Fibroblast of skin of left quadriceps (primary cell): ENCODE measurements at places on chromosomes 3 and 15.

DNA sequence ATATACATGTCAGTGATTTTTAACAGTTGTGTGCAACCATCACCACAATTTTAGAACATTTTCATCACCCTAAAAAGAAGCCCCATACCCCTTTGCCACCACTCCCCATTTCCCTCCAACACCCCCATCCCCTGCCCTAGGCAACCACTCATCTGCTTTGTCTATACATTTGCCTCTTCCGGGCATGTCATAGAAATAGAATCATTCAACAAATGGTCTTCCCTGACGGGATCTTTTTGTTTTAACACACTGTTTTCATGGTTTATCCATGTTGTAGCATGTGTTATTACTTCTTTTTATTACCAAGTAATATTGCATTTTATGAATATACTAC lies 4.0 kb downstream of the VILL start:
- no peak for DNase-seq

- no peak for DNase-seq
Measured at GRCh38 chr3:69292185-69292584, 93.7 kb downstream of the FRMD4B start.

DNA sequence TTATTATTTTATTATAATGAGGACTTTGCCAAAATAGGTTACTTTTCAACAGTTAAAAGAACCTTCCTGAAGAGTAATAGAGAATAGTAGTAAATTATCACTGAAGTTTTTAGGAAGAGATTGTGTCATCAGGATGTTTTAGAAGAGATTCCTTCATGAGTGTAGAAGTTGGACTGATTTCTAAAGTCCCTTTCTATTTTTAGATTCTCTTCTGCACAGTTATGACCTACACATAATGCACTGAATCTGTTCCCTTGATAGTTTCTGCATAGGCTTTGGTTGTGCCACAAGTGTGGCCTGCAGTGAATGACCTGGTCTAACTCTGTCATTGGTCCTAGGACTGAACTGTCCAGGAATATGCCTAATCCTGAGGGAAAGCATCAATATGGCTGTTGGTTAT lies 23.9 kb downstream of the SLC35A5 start:
- no peak for DNase-seq

DNA sequence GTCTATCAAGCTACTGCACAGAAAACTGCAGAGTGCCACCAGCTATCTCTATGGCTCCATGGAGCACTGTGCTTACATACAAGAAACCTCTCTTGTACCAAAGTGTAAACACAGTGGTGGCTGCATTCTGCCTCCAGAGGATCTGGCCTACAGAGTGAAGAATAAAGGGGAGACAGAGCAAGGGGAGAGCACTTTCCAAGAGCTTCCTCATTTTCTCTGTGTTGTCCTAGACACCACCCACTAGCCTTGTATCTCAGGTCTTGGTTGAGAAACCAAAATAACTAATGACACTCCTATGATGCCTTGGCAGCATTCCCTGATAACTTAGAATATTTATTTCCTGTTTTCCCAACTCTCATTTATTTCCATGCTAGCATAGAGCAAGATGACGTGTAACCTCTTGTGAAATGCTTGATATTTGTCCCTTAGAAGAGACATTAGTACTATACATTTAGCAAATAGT lies 56.9 kb upstream of the PHLDB2 start:
- peak; percentile 84 for DNase-seq

DNA sequence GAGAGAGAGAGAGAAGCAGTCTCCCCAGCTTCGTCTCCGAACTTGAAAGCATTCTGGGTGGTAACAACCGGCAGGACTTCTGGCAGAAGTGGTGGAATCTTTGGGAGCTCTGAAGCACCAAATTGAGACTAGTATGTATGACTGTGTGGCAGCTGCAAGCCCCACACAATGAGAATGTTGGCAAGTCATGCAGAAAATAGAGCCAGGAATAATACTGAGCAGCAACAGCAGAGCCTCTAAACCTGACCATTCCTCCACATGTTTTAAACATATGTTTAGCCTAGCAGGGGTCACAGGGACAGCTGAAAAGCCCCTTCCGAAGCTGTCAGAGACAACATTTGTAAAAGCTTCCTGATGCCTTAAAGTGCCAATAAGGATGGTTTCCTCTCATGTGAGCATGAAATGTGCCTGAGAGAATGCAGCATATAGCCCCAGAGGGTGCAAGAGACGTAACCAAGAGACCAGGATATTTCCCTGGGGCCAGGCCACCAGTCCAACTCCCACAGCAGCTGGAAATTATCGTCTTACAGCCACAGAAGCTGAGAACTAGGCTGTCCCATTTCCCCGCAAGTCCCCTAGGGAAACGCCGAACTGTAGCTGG lies 178.6 kb upstream of the CCDC54 start:
- DNase-seq, result no peak

- DNase-seq, result no peak
Measured at GRCh38 chr3:151919030-151919328, 45.5 kb downstream of the SUCNR1 start.

- no peak for DNase-seq
Measured at GRCh38 chr15:32119694-32120330, 89.5 kb downstream of the CHRNA7 start.

DNA sequence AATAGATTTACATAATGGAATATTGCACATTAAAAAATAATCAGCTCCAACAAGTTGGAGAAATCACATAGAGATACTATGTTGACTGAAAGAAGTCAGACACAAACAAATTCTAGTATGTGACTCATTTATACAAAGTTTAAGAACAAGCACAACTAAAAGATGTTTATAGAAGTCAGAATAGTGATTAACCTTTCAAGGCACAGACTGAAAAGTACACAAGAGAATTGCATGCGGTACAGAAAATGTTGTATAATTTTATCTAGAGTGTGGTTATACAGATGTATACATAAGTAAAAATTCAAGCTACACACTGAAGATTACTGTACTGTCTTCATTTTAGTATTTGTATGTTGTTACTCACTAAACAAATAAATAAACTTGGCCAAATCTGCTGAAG lies 19.3 kb upstream of the ATOSA start:
- DNase-seq, result no peak

DNA sequence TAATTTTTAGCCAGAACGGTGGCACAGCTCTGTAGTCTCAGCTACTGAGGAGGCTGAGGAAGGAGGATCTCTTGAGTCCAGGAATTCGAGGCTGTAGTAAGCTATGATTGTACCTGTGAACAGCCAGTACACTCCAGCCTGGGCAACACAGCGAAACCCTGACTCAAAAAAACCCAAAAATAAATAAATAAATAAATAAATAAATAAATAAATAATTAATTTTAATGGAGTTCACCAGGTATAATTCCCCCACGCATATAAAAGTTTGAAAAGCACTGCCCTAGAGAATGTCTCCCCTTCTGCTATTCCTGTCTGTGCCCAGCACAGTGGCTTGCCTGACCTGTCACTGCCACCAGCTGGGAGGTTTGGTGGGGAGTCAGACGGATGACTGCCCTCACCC lies 4.2 kb upstream of the RLBP1 start:
- DNase-seq, result no peak

DNA sequence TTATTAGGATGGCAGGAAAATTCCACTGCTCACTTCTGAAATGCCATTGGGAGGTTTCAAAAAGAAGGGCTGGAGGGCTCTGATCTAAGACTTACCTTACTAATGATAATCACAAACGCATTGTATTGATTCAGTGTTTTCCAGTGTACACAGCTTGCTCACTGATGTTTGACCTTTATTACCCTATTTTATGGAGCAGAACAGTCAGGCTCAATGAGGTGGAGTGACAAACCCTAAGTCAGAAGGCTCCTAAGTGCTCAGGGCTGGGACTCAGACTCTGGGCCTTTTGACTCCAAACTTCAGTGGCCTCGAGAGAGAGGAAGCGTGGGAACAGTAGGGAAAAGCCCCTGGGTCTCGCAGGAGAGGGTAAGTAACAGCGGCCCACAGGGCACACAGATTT lies 20.3 kb upstream of the RAD18 start:
- DNase-seq, result no peak

DNA sequence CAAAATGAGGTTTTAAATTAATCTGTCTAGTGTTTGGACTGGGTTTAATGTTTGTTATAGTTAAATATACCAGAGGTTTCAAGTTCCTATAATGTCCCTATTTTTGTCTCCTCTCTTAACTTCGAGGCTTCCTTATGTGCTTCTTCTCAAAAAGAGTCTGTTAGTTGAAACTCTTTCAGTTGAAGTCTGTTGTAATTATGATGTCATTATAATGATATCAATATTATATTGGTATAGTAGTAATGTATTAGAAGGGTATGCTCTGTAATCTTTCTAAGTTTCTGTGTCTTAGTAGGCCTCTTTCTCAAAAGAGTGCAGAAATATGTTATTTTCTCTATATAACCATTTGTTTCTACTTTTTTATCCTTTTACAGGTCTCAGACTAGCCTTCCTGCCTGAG lies 1148.0 kb downstream of the NSUN3 start:
- no peak for DNase-seq

- no peak for DNase-seq
Measured at GRCh38 chr3:16841904-16842271, 42.9 kb upstream of the PLCL2 start.

GRCh38 chr3:9097495-9097894 lies 134.2 kb upstream of the RAD18 start:
- DNase-seq, result no peak

DNA sequence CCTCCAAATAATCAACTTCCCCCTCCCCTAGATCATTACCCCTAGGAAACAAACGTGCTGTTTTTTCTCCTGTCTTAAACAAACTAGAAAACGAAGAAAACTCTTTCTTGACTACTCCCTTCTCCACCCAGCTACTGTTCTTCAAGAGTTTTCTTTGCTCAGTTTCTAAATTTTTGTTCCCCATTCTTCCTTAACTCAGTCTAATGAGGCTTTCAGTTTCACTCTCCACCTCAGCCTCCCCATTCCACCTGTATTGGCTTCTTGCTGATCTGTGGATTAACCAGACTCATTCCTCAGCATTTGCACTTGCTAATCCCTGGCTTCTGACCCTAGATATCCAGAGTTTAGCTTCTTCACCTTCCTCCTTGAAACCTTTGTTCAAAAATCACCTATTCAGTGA lies 26.8 kb downstream of the SERPINI1 start:
- no peak for DNase-seq

- DNase-seq, result no peak
Measured at GRCh38 chr15:83671603-83672002, 17.7 kb downstream of the ADAMTSL3 start.

DNA sequence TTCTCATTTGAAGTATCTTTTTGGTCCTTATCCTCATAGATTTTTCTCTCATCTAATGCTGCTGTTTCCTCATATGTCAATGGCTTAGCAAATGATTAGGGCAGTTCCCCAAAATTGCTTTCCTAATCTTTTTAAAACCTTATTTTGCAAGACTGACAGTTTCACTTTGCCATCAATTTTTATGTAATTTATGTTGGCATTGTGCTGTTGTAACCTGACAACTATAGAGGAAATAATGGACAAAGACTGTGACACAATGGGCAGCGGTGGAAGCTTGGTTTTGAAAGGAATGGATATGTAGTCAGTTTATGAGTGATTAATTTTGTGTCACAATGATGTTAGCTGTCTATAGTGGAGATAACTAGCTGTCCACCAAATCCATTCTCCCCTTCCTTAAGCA lies 10.6 kb upstream of the SH3BP5 start:
- DNase-seq, result no peak

GRCh38 chr3:4196506-4197147 lies 106.5 kb upstream of the SETMAR start:
- DNase-seq, result no peak

DNA sequence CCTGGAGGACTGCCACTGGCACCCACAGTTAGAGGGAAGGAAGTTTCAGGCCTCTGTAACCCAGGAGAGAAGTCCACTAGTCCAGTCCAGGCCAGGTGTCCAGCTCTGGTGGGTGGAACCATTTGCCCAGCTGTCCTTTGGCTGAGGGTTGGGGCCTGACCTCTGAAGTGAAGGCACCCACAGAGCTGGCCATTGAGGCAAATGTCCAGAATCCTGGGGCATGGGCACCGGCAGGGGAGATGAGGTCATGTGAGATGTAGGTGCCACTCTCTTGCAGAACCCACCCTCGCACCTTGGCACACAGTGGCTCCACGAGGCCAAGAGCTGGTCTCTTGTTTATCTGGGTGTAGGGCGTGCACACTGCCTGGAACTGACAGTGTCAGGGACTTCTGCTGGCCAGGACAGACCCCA lies 162.8 kb downstream of the SMAD6 start:
- DNase-seq, result no peak

- DNase-seq, result no peak
Measured at GRCh38 chr3:179796421-179796820, 143.6 kb downstream of the USP13 start.

DNA sequence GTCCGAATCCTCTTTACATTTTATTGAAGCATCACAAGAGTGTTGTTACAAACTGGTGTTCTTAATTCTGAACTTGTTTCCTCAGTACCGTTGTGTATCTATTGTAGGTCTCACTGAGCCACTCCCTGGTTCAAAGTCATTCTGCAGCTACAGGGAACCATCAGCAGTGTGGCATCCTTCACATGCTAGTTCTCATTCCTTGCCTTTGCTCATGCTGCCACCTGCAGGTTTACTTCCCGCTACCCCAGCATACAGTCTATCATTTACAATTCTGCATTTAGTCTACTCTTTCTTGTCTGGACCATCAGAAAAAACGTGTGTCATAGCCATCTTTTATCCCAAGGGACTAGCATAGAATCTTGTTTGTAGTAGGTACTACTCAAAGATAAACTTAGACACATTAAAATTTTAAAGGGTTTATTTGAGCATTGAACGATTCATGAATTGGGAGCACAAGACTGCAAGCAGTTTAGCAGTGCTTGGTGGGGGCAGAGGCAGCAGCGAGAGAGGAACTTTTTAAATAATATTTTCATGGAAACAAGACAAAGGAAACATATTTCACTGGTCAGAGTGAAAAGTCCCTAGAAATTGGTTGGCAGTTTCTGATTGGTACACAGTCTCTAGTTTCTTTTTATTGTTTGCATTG lies 402.1 kb downstream of the CADM2 start:
- peak; percentile 14 for DNase-seq

- DNase-seq, result no peak
Measured at GRCh38 chr3:27666272-27666671, 55.9 kb downstream of the EOMES start.

- DNase-seq, result no peak
Measured at GRCh38 chr15:40754574-40754882, 526 bp downstream of the RMDN3 start.

DNA sequence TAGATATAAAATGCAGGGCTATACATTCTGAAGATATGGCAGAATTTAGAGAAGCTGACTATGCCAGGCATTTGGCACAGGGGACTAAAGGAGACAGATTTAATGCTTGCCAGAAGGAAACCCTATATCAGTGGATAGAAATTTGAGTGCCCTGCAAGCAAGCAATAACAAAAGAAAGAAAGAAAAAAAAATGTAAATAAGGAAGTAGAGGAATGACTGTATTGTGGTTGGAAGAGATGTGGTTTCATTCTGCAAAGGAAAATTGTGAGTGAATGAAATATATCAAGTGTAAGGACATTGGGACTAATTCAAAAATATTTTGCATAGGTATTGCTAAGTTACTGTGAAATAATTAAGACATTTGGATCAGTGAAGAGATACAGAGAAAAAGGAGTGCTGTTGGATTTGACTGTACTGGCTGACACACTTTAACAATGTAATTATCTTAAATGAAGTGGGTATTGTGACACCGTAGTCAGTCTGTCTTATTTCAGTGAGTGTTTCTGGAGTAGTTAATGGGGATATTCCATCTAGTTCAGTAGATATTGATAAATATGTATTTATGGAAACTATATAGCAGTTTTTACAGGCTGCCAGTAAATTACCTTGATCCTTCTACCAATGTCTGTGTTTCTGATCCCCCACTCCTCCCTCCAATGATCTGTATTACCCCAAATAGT lies 418.2 kb downstream of the CNTN4 start:
- no peak for DNase-seq

GRCh38 chr15:89496155-89497098 lies at the start of gene RHCG:
RHCG (minus strand) TSS chr15:89496583; CDS start chr15:89496544, 39 bp downstream.
- DNase-seq, result no peak

GRCh38 chr15:68599560-68600071 lies 20.8 kb downstream of the CORO2B start:
- DNase-seq, result no peak
